Non-pigmented ciliary epithelial cell (primary cell): ENCODE measurements at places on chromosomes 13 and 19.

DNA sequence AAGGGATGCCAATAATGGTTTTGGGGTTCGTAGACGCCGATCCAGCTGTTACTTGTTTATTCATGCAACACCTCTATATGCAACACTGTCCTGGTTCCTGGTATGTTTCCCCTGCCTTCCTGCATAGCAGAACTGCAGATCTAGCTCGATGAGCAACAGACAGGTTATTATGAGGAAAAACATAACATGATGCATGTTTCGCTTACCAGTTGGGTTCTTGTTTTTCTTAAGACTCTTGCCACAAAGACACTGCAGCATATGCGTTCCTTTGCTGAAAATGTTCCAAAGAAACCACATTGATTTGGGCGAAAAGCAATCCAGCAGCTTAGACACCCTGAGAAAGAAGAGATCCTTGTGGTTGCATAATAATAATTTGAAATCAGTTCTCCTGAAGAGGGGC lies 583 bp downstream of the FGF14 start:
- DNase-seq: no peak

DNA sequence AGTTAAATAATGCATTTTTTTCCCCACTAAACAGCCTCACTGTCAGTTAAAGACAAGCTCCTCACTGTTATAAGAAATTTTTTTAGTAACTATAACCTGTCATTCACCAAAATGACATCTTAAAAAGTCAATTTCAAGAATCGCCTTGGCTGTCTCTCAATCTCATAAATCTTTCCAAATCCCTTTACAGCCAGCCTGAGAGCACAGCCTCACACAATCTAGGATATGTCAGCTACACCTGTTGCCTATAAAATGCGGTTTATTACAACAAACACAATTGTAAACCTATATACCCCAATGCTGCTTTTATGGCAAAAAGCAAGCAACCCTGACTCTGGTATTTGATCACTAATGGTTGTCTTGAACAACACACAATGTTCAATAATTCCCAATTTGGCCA lies 29.5 kb upstream of the FNDC3A start:
- no peak for DNase-seq

DNA sequence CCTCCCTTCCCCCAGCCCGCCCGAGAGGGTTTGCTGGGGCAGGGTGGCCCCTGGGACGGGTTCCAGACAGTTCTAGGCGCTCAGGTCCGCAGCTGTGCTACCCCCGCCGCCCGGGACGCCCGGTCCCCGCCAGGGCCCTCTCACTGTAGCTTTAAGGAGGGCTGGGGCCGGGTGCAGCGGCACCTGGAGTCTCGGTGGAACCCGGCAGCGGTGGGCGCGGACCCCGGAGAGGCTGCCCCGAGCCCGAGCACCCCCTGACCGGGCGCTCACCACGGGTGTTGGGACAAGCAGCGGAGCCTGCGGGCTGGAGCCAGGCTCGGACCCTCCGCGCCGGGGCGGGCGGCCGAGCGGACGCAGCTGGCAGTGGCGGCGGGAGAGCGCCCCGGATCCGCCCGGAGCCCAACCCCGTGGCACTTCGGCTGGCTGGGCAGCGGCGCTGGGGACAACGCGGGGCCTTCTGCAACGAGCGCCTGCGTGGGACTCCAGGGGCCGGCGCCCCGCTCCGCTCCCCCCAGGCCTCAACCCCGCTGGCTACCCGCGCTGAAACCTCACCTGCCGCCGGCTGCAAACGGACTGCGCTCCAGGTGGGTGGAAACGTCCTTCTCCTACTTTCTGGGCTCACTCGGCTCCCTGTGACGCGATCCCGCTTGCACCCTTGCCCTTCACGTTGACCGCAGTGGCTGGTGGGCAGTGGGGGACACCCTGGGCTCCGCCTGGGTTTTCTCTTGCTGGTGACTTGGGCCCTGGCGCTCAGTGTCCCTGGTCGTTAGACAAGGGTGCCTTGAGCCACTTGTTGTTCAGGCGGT lies 81.1 kb downstream of the ZNF429 start:
- no peak for DNase-seq

DNA sequence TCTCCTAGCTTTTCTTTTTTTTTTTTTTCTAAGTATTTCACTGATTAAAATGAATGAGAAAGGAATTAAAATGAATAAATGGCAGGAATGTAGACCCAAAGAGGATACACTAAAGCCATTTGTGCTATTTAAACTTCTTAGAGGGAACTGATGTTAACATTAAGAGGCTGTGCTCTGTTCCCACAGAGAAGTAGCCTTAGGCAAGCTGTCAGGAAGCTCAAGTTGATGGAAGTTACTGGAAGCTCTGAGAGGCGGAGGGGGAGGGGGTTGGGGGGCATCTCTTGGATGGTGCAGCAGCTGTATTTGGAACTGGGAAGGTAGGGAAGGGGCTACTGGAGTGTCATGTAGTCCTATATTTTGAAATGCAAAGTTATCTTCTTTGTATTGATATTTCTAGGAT lies 168.2 kb downstream of the DNAJC15 start:
- DNase-seq: no peak

- peak; percentile 50 for DNase-seq
These were observed 9.2 kb upstream of the EHD2 start for GRCh38 chr19:47704024-47704423.

DNA sequence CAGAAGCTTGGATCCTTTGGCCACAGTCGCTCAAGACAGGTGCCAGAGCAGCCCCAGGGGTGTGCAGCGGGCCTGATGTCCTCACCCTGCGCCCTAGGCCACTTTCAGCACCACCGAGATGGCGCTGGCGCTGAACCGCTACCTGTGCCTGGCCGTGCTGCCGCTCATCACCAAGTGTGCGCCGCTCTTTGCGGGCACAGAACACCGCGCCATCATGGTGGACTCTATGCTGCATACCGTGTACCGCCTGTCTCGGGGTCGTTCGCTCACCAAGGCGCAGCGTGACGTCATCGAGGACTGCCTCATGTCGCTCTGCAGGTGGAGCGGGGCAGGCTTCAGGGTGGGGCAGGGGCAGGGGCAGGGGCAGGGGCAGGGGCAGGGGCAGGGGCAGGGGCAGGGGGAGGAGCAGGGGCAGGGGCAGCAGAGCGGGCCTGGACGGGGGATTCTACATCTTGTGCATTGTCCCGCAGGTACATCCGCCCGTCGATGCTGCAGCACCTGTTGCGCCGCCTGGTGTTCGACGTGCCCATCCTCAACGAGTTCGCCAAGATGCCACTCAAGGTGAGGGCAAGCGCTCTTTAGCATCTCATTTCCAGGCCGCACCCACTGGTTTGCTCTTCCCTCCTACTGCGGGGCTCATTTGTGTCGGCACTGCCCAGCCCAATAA lies 69.1 kb downstream of the RYR1 start:
- DNase-seq: no peak

GRCh38 chr13:42258747-42259146 lies 13.2 kb upstream of the AKAP11 start:
- DNase-seq: no peak

DNA sequence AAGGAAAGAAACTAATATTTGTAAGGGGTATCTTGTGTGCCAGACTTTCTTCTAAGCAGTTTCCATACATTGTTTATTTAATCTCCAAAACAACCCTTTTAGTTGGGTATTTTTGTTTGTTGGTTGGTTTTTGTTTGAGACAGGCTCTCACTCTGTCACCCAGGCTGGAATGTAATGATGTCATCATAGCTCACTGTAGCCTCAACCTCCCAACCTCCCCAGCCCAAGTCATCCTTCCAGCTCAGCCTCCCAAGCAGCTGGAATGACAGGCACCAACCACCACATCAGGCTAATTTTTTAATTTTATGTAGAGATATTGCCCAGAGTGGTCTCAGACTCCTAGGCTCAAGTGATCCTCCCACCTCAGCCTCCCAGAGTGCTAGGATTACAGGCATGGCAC lies 41.2 kb upstream of the LSM14A start:
- DNase-seq: no peak

GRCh38 chr13:74860789-74861188 lies 621.2 kb downstream of the TBC1D4 start:
- DNase-seq: no peak

- DNase-seq: peak; percentile 94
These were observed 109.1 kb downstream of the NALCN start for GRCh38 chr13:101307181-101307701.

DNA sequence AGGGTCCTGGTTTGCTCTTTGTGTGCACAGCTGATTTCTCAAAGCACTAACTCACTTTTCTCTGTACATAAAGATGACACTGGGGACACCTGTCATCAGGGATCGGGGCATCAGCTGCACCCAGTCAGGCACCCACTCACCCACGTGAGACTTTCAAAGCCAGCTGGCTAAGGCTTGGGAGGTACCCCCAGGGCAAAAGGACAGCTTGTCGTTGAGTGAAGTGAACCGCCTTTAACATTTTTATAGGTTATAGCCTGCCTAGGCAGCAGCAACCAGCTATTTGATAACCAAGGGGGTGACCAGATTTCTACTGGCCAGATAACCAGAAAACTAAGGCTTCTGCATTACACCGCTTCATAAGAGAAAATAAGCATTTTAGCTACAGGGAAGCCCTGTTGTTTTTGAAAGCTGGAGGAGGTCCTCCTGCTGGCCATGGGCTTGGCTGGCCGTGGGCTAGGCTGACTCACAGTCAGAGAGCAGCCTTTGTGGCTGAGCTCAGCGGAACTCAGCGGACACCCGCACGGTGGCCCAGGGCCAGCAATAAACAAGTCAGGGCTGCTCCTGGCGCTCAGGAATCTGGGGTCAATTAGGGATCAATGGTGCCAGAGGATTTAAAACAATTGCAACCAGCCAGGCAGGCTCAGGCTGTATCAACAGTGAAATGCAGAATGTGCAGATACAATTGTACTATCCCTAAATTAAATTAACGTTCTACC lies 57.1 kb downstream of the ALOX5AP start:
- DNase-seq: peak; percentile 89

DNA sequence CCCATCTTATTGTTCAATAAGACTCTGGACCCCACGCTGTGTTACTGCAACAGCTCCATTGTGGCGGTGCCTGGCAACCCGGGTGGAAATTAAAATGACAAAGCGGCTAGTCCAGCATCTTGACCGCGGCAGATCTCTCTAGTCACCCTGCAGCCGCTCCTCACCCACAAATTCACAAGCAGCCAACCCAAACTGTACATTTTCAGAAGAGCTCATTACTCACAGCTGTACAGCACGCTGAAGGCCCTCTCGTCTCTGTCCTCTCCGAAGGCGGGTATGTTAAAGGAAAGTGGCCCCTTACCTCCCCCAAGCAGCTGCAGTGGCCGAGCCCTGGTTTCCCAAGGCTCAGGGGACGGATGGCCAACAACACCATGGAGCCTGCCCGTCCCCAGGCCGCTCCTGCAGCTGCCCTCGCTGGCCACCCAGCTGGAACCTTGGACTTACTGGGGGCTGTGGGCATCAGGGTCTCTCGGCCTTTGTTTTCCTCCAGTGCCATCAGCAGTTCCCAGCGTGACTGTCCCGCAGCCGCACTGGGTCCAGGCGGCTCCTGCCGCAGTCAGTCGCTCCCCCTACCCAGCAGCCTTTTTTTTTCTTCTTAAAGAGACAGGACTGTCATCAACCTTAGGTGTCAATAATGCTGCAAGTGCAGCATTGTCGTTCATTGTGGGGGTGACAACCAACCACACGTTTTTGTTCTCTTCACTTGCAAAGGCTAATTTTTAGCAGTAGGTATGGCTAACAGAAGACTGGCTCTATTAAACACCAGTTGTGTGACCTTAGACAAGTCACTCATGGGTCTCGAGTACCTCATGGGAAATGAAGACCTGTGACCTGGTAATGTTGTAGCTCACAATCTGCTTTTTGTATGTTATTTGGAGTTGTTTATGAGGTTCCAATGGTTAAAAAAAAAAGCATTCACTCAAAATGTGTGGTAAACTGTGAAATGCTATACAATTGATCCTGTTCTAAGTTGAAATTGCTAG lies at the start of gene SACS:
SACS (minus strand) TSS at position 532 of the 983 bp plus-strand sequence. CDS start 22,463 bp downstream, outside the sequence.
- DNase-seq: no peak
